ENCODE measurements at places on chromosomes 13 and 19. TPM values are rescaled to one million over a fixed set of nuclear protein-coding genes. Genes with fewer than 3 reads are reported as not detected.

SHISA7 gene
- 0.11 TPM for polyA plus RNA-seq

SIX5 gene
- 12.1 TPM for polyA plus RNA-seq

CYP4F2 gene
- 0.41 TPM for polyA plus RNA-seq

TMEM86B gene
- 1.7 TPM for polyA plus RNA-seq

ZNF791 gene
- 25.4 TPM for polyA plus RNA-seq

DNA sequence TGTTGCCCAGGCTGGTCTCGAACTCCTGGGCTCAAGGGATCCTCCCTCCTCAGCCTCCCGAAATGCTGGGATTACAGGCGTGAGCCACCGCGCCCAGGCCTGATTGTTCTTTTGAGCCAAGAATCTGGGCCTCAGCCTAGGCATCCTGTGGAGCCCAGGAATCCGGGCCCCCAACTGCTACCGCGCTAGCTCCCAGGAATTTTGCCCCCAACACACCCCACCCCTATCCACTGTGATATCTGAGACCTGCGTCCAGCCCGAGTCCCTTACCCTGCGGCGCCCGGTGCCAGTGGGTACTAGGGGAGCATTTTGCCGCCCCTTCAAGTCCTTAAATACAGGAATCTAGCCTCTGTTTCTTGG is 838 bp upstream of the MYADM start:
- no peak for DNase-seq

GRCh38 chr19:7294558-7295212 is 471 bp upstream of the INSR start:
- peak; percentile 27 for DNase-seq

DNA sequence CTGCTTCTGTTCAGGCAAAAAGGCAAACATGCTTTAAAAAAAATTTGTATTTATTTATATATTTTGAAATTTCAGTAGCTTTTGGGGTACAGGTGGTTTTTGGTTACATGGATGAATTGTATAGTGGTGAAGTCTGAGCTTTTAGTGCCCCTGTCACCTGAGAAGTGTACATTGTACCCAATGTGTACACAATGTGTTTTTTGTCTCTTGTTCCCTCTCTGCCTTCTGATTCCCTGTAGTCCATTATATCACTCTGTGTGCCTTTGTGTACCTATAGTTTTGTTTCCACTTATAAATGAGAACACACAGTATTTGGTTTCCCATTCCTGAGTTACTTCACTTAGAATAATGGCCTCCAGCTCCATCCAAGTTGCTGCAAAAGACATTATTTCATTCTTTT is 77.4 kb downstream of the PDS5B start:
- DNase-seq, result no peak

DNA sequence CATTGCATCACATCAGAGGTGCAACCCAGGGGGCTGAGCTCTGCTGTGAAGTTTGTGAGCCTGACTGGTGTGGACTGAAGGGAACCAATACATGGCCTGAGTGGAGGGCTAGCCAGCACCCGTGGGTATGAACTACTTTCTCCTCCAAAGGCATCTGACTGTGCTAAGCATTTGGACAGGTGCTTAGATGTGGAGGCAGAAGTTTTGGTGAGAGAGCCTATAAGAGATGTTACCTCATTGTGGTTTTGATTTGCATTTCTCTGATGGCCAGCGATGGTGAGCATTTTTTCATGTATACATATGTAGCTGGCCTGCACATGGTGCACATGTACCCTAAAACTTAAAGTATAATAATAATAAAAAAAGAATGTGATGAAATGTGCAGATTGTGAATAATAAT is 46.9 kb downstream of the TEX29 start:
- no peak for DNase-seq

DNA sequence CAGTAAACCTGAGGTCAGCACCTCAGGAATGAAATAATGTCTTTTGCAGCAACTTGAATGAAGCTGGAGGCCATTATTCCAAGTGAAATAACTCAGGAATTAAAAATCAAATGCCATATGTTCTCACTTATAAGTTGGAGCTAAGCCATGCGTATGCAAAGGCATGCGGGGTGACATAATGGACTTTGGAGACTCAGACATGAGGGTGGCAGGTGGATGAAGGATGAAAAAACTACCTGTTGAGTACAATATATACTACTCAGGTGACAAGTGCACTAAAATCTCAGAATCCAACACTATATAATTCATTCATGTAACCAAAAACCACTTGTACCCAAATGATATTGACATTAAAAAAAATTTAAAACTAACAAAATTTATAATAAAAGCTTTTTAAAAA is 1416.9 kb downstream of the UQCRFS1 start:
- no peak for DNase-seq

- DNase-seq, result no peak
Observed at GRCh38 chr19:47071731-47072130, 23.3 kb upstream of the TMEM160 start.

DNA sequence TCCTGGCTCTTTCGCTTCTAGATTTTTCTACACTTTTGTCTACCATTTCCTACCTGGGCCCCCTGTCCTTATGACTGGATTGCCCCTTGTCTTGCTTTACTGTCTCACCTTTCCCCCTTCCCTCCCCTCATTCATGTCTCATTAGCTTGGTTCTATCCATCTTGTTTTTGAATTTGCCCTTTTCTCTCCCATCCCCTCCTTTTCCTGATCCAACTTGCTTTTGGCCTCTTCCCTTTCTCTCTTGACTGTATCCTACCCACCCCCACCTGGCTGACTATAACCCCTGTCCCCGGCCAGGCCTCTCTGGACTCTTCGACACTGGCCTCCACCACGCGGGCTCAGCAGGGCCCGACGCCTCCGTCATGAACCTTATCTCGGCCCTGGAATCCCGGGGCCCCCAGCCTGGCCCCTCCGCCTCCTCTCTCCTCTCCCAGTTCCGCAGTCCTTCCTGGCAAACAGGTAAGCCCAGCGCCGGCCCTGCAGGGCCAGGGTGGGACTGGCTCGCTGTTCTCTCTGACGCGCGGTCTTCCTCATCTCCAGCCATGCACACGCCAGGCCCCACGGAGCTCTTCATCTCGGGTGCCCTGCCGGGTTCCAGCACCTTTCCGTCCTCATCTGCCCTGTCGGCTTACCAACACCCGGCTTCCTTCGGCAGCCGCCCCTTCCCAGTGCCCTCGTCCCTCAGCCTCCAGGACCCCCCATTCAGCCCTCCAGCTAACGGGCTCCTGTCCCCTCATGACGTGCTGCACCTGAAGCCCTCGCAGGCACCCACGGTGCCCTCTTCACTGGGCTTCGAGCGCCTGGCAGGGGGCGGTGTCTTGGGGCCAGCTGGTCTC is 3.4 kb downstream of the PRR12 start:
- no peak for DNase-seq

- DNase-seq, result no peak
Observed at GRCh38 chr13:44403461-44404056, 29.9 kb downstream of the SERP2 start.
